ENCODE measurements at places on chromosomes 16 and 17.

- peak; percentile 32 for DNase-seq
These were observed 8.2 kb downstream of the NMRAL1 start for GRCh38 chr16:4465977-4466779.

- no peak for DNase-seq
These were observed 647 bp upstream of the SECTM1 start for GRCh38 chr17:82334204-82334621.

DNA sequence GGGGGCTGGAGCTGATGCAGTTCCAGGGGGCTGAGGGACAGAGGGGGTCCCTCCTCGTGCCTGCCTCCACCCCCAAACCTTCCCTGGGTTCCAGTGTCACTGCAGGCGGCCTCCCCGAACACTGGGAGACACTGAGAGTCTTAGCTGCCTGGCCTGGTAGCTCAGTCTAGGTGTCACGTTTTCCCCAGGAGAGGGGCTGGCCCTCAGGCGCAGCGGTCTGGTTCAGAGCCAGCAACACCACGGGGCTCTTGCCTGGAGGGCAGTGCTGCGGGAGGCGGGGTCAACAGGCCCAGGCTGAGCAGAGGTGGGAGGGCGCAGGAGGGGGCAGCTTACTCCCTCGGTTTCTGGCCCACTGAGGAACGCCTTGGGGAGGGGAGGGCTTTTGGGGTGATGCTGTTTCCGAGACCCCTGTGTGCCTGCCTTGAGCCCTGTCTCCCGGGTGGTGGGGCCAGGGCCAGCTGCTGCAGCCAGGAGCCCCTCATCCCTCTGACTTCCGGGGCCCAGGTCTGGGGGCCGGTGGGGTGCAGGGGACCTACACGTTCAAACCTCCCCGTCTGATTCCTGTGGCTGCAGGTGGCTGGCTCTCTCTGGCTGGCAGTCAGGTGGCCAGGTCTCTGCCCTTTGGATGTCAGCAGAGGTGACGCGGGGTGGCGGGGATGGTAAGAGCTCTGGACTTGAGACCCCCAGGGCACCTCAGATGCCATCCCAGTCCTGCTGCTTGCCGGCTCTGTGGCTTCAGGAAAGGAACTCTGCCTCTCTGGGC lies 89.3 kb upstream of the GSE1 start:
- DNase-seq = no peak

GRCh38 chr17:17152385-17152784 lies 53.7 kb downstream of the PLD6 start:
- no peak for DNase-seq
